CD4-positive, alpha-beta T cell treated with Interleukin-15 for 4 hours (primary cell): ENCODE measurements at places on chromosomes 5 and 9.

DNA sequence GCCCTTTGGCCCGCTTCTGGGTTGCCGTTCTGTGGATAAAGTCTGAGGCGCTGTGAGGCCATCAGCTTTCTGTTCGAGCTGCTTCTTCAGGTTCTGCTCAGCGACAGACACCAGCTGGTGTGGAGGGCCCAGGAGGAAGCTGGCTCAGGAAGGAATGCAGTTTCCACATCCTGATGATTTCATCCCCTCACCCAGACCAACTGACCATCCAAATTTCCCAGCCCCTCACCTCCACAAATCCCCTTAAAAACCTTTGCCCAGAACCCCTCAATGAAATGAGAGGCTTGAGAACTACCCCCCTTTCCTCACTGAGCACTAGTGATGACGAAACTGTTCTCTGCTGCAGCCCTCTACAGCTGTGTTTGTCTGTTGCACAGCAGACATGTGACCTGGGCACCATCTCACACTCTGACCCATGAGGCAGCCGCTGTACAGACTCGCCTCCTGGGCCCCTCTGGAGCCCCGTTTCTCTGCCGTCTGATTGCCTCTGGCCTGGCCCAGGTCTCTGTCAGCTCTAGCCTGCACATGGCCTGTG lies 45.4 kb downstream of the SPATA31C2 start:
- DNase-seq: no peak

DNA sequence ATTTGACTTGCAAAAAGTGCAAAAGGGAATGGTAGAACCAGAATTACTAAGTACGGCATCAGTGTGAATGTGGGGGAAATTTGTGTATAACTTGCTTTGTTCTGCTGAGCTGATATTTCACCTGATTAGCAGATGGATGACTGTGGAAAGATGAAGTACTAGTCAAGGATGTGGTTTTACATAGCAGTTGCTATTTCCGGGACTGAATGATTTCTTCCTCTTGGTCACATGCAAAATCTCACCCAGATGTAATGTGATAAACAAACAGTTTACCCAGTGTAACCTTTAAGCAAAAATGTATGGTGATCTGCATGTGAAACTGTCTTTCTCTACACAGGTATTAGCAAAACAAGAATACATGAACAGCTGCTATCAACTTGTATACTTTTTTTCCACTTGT lies 46.1 kb downstream of the DCP2 start:
- peak; percentile 60 for DNase-seq

- no peak for DNase-seq
These were observed 7.3 kb upstream of the RHOBTB3 start for GRCh38 chr5:95723632-95724369.

DNA sequence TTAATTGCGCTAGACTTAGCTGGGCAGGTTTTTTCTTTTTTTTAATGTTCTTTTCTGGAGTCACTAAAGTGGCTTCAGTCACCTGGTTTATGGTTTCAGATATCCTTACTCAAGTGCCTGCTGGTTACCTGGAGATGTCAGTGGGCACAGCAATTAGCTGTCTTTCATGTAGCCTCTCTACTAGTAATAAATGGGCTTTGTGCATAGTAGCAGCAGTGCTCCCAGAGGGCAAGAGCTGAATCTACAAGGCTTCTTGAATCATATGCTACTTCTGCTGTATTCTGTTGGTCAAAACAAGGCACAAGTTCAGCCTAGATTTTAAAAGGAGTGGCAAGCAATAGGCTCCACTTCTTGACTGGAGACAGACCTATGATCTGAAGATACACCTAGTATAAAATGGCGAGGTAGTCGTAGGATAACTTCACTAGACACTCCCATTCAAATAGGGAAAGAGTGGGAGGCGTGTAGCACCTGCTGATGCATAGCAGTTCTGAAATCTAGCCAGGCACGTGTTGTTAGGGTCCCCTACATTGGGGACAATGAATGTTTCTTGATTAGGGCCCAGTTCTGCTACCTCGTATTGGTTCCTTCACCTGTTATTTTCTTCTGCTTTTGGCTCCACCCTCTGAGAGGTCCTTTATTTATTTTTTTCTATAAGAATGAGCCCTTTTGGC lies 7.0 kb downstream of the SCAMP1 start:
- DNase-seq: no peak

- DNase-seq: no peak
These were observed 1195.9 kb downstream of the DTWD2 start for GRCh38 chr5:117792476-117792875.

DNA sequence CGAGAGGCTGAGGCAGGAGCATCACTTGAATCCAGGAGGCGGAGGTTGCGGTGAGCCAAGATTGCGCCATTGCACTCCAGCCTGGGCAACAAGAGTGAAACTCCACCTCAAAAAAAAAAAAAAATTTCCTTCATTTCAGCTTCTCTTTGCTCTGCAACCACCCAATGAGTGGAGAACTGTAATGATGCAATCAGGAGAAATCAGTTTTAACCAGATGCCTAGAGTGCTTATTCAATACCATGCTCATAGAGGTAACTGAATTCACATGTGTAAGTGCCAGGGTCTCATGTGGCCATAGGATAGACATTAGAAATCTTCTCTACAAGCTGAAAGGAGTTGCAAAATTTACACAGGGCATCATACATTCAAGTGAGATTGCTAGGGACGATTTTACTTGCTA lies 70.6 kb downstream of the HMHB1 start:
- no peak for DNase-seq

DNA sequence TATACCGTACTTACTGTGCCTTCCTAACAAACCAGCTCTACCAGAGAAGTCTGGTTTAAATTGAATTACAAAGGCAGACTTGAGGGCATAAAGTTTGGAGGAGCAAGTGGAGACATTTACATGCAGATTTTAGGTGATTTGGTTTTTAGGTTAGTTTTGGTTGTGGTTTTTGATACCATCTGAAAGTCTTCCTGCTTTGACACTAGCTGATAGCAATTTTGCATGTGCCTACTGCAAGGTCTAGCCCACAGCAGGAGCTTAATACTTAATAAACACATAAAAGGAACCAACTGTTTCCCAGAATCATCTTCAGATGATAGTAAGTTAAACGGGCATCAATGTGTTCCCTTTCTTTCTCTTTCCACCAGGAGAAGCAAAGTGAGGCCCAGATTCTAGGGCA lies 3.4 kb upstream of the ESM1 start:
- peak; percentile 10 for DNase-seq

- peak; percentile 58 for DNase-seq
These were observed 34.3 kb downstream of the ITK start for GRCh38 chr5:157214861-157215513.

GRCh38 chr5:173697931-173698579 lies 81.6 kb upstream of the BOD1 start:
- no peak for DNase-seq

GRCh38 chr9:33820231-33820745 lies 3.3 kb downstream of the UBE2R2 start:
- no peak for DNase-seq

DNA sequence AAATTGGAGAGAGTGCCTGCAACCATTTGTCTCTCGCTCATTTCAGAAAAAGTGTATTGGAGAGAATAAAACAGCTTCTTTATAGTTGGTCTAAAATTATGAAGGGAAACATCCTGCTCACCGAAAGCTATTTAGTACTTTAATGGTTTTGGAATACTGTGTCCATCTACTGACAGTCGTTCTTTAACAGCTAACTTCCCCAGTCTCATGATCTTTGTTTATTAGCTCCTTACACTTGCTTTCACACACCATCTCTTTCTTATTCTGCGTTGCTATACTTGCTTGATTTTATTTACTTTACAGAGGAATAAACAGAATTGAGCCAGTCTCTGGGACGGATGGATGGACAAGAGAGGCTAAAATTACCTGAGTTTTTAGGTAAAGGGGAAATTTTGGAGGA lies 229.3 kb downstream of the CCDC171 start:
- no peak for DNase-seq
